ENCODE measurements at places on chromosomes 12 and 14. TPM values are rescaled to one million over a fixed set of nuclear protein-coding genes. Genes with fewer than 3 reads are reported as not detected.

- H3K27me3 ChIP-seq = no peaks in the 10 kb centered on the region
- no peaks in the 10 kb centered on the region for H3K36me3 ChIP-seq
- no peaks in the 10 kb centered on the region for H3K4me1 ChIP-seq
- no peak overlapping the region for H3K27ac ChIP-seq
- no peak for DNase-seq
- no peak overlapping the region for H3K4me3 ChIP-seq
These were observed 325.3 kb downstream of the GALC start for GRCh38 chr14:87667659-87668058.

GRCh38 chr12:4276524-4277204 lies 3.1 kb downstream of the CCND2 start:
- peak; percentile 82 for DNase-seq
- peak overlapping the region; percentile 86 for H3K4me3 ChIP-seq
- peaks cover 93% of the 10 kb centered on the region for H3K4me1 ChIP-seq
- peak overlapping the region; percentile 97 for H3K27ac ChIP-seq
- peaks cover 39% of the 10 kb centered on the region for H3K36me3 ChIP-seq

DNA sequence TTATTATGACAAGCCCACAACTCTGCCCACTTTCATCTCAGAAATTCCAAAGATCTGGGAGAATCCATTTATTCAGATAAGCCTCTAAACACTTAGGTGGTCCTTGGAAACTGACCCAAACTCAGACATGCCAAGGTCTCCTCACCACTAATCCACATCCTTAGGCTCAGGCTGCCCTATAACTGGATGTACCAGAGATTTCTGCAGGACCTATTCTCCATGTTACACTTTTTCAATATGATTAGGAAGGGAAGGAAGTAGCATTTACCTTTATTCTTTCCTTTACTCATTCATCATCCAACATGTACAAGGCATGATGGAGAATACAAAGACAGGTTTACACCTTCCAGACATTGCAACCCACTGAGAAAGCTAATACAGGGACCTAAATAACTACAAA lies 145.9 kb upstream of the BMP4 start:
- no peaks in the 10 kb centered on the region for H3K27me3 ChIP-seq
- H3K4me3 ChIP-seq = no peak overlapping the region
- DNase-seq = no peak
- H3K4me1 ChIP-seq = peaks cover 7% of the 10 kb centered on the region
- no peaks in the 10 kb centered on the region for H3K36me3 ChIP-seq
- no peak overlapping the region for H3K27ac ChIP-seq

Gene CRIP2
- total RNA-seq = 1,068 TPM

Gene CLEC2A
- total RNA-seq = not detected

Gene RTL1
- total RNA-seq = not detected
